ENCODE measurements at places on chromosomes 11 and 22.

DNA sequence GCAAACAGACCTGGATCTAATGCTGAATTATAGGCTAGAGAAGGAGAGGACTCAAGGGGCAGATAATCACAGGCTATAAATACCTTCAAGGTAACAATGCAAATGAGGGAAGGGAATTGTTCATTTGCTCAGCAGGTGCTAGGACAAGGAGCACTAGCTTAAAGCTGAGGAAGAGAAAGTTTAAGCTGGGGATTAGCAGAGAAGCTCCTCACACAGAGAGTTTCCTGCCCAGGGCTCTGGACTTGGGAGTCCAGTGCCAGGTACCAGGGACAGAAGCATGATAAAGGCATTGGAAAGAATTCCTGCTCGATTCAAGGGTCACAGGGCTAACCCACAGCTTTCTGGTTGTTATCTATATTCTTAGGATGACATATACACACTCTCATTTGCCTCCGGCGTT lies 509.9 kb downstream of the NTM start:
- DNase-seq: no peak

DNA sequence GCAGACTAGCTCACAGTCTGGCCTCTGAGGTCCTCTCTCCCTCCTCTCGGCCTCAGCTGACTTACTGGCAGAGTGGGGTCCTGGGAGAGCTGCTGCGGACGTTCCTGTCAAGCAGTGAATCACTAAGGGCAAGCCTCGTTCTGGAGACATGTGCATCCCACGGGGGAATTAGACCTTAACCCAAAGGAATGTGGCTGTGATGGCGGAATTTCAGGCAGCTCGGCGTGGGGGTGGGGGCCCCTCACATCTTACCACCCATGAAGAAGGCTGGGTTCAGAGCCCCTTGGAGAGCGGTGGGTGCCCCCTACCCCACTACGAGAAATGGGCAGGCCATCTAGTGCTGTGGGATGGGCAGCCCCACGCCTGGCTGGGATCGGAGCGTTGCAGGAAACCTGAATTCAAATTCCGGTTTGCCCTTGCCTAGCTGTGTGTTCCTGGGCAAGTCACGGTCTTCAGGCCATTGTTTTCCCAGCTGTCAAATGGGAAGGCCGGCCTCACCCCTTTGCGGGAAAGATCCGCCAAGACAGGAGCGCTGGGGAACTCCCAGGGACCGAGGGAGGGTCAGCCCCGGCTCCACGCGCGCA lies 554 bp downstream of the LRRC32 start:
- no peak for DNase-seq

- DNase-seq: no peak
These were observed 41.4 kb upstream of the PHF21A start for GRCh38 chr11:46162700-46163099.

DNA sequence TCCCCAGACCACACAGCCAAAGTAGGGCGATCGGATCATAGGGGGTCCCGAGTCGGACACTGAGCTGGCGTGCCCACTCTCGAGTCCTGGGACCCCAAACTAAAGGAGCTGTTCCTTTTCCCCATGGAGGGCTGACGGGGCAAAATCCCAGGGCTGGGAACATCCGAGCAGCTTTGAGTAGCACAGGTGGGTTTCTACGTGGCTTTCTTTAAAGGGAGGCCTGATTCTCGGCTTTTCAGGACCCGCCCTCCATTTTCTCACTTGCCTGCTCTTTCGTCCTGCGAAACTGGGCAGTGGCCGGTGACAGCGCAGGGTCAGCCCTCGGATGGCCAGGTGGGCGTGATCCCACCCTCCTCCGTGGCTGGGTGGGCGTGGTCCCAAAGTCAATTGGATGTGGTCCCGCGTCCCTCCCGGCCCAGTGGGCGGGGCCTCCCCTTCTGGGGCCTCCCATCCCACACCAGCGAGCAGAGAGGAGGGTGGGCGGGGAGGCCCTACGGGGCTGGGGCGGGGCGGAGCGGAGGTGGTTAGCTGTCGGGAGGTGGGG lies 17.5 kb upstream of the TXNRD2 start:
- no peak for DNase-seq

GRCh38 chr11:126862664-126863243 lies 137.8 kb downstream of the KIRREL3 start:
- DNase-seq: no peak

DNA sequence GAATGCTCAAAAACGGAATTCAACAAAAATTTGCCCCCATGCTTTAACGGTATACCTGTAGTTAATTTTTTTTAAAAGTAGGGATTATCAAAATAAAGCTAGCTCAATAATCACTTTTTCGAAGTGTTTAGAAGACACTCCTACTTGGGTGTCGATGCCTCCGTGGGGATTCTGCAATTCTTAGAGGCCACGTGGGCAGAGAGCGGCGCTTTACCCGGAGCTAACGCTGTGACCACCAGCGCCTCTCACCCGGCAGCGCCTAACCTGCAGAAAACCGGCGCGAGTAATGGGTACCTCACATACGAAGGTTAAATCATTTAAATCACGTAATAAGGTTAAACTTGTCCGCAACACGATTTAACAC lies 583 bp downstream of the TAF1D start:
- DNase-seq: peak; percentile 38

DNA sequence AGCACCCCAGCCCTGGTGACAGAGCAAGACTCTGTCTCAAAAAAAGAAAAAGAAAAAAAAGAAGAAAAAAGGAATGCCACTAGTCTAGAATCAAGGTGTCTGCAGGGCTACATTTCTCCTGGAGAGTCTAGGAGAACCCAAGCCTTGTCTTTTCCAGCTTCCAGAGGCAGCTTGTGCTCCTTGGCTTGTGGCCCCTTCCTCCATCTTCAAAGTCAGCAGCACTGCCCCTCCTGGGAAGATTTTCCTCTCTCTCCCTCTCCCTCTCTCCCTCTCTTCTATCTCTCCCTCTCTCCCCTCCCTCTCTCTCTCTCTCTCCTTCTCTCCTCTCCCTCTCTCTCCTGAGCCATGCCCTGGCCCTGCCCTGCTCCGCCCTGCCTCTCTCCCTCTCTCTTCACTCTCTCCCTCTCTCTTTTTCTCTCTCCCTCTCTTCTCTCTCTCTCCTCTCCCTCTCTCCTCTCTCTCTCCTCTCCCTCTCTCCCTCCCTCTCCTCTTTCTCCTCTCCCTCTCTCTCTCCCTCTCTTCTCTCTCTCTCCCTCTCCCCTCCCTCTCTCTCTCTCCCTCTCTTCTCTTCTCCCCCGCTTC lies 97.7 kb upstream of the FGF3 start:
- DNase-seq: no peak

GRCh38 chr11:114169321-114169749 lies 109.8 kb downstream of the ZBTB16 start:
- no peak for DNase-seq

- no peak for DNase-seq
These were observed 48.8 kb downstream of the OSBP2 start for GRCh38 chr22:30743257-30744020.

- DNase-seq: no peak
These were observed 30.8 kb upstream of the SLC22A12 start for GRCh38 chr11:64560139-64560771.

DNA sequence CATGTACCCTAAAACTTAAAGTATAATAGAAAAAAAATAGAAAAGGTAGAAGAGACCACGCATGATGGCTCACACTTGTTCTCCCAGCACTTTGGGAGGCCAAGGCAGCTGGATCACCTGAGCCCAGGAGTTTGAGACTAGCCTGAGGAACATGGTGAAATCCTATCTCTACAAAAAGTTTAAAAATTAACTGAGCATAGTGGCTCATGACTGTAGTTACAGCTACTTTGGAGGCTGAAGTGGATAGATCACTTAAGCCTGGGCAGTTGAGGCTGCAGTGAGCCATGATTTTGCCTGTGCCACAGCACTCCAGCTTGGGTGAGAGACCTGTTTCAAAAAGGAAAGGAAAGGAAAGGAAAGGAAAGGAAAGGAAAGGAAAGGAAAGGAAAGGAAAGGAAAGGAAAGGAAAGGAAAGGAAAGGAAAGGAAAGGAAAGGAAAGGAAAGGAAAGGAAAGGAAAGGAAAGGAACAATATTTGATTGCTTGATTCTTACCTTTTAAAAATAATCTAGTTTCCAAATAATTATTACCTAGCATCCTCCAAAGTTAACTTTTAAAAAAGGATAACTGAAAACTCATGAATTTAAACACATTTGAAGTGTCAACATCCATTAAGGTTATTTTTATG lies 99.9 kb upstream of the PAX6 start:
- DNase-seq: no peak

DNA sequence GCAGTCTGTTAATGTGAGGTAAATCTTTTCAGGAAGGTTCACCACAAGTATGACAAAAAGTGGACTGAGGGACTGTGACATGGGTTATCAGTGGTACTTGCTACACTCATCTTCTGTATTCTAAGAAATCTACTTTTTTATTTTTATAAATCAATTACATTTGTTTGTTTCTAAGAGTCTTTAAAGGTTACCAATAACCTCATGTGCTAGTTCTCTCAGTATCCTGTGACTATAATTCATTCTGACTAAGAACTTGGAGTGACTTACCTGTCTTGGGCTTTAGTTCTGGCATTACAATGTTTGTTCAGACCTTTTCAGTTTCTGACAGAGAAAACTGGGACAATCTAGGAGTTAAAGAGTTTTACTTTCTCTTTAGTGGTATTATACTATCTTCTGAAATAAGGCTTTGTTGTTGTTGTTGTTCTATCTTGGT lies 108.4 kb downstream of the PDE3B start:
- DNase-seq: no peak

GRCh38 chr11:29162491-29162890 lies 854.3 kb downstream of the KCNA4 start:
- DNase-seq: no peak

DNA sequence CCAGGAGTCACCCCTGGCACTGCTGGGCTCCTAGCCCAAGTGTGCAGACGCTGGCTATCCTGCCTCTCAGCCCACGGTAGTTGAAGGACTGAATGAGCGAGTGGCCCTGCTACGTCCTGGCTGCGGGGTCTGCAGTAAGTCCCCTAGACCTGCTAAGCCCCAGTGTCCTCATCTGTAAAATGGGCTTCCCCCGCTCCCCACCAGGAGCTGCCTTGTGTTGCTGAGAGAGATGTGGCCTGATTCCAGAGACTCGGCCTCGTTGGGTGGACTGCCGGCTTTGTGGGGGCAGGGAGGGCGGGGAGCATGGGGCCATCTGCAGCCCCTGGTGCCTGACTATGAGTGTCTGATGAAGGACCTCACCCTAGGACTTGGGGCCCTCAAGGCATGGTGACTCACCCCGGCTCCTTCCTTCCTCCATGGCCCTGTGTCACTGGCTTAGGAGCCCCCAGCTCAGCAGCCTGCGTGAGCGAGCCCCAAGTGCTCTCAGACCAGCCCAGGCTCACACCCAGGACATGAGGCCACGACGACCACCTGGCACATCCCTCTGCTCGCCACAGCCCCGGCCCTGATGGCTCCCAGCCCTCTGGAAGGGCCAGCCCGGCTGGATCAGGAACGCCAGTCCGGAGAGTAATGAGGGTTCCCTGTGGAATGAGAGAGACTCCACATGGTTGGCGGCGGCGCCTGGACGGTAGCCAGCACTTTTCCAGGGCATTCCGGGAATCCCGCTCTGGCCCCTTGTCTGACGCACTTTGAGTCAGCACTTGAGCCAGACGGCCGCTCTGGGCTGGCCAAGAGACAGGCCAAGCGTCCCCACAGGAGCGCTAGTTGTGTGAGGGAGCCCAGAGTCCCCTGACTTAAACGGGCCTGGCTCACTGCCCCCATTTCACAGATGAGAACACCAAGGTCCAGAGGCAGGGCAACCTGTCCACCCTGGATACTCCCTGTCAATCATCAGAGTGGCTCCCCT lies 50.5 kb upstream of the SHISAL1 start:
- no peak for DNase-seq

DNA sequence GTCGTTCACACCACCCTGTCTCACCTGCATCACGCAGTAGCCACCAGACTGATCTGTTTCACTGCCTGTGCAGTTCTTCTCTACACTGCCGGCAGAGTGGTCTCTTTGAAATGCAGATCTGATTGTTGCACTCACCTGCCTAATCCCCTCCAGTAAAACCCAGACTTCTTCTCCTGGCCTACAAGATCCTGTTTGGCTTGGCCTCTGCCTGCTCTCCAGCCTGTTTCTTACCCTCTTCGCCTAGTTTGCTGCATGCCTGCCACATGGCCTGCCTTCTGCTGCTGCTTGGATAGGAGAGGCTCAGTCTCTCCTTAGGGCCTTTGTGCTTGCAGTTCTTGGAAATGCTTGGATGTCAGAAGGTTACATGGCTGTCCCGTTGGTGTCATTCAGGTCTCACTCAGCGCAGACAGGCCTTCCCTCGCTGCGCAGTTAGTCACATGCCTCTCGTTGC lies 42.0 kb downstream of the PACS1 start:
- DNase-seq: no peak

DNA sequence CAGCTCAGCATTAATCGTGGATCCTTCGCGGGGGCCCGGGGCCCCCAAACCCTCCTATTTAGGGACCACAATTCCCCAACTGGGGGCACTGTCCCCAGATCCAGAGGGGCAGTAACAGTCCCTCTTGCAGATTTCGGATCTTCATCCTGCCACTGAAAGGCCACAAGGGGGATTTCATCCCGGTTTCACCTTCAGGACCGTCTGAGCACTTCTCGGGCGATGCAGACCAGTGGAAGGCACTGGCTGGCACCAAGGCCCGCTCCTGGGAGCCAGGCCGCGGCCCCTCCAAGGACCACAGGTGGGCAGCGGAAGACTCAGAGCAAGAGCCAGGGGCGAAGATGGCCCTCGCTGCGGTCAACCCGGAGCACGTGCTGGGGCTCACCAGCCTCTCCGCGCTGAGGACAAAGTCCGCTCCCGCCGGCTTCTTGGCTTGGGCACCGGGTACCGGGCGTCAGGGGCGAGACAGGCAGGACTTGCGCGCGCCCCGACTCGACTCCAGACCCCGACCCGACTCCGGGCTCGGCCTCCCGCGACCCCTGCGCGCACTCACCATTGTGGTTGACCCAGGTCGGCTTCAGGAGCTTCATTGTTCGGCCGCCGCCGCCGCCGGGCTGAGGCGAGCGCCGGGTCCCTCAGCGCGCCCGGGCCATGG lies 517 bp downstream of the HIRA start:
- DNase-seq: peak; percentile 42

DNA sequence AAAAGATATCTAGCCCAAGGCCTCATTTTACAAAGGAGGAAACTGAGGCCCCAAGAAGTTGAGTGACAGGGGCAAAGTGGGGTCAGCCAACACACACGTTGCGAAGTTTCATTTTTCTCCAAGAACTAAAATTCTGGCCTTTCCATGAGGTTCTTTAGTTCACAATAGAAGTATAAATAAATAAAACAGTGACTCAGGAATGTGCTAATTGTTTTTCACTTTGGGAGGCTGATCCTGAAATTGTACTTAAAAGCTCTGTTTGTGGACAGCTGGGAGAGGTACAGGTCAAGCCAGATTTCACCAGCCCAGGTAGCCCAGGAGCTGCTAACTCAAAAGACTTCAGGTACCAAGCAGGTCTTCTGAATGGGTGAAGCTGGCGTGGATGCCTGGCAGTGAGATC lies 105.2 kb downstream of the TRAF6 start:
- DNase-seq: no peak

- no peak for DNase-seq
These were observed 38.3 kb upstream of the HMGXB4 start for GRCh38 chr22:35219012-35219411.

DNA sequence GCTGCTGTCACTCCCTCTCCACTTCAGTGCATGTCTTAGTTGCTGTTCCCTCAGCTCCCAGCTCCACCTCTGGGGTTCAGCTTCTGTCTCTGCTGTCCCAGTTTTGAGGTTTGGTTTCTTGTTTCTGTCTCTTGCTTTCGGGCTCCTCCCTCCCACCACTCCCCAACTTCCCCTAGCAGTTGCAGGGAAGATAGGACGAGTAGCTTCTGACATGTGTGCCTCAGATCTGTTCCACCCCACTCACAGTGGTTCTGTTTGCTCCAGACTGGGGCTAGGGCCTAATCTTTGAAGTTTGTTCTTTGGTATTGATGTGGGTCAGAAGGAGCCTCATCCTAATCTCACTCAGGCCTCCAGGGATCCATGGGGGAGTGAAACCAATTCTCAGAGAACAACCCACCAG lies 2.6 kb upstream of the RRM1 start:
- no peak for DNase-seq

Measured in CD4-positive, alpha-beta T cell (primary cell).